ENCODE measurements at places on chromosomes 1 and 21. TPM values are rescaled to one million over a fixed set of nuclear protein-coding genes. Genes with fewer than 3 reads are reported as not detected.

Gene FAM151A
- total RNA-seq: not detected

Gene RLF
- total RNA-seq: 36.8 TPM

Gene PRELP
- not detected for total RNA-seq

Gene CELA3A
- not detected for total RNA-seq

Gene EPHA2
- not detected for total RNA-seq

Gene S100A9
- not detected for total RNA-seq

GRCh38 chr1:184289825-184290550, 96.8 kb upstream of the C1orf21 start:
- DNase-seq: peak; percentile 15

GRCh38 chr1:51960262-51960661, 30.2 kb downstream of the RAB3B start:
- no peak for DNase-seq

GRCh38 chr1:235642011-235642942, 7.3 kb downstream of the GNG4 start:
- DNase-seq: peak; percentile 70

GRCh38 chr1:93215322-93215721, 34.8 kb downstream of the CCDC18 start:
- no peak for DNase-seq

DNA sequence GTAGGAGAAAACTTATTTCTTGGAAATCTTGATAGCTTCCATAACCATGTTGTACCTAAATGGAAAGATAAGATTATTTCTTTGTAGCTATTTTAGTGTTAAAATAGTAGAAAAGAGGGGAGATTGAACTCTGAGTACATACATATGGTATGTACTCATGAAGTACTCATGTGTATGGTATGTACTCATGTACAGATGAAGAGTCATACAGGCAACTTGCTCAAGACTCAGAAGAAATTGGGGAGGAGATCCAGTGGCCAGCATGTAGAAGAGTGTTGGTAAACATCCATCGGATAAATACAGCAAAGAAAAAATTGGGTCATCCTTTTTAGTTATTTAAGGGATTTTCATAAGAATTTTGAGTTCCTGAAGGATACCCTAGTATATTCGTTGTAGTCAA, 29.0 kb downstream of the MDM4 start:
- DNase-seq: no peak

GRCh38 chr1:210779269-210779668, 354.7 kb downstream of the KCNH1 start:
- no peak for DNase-seq

DNA sequence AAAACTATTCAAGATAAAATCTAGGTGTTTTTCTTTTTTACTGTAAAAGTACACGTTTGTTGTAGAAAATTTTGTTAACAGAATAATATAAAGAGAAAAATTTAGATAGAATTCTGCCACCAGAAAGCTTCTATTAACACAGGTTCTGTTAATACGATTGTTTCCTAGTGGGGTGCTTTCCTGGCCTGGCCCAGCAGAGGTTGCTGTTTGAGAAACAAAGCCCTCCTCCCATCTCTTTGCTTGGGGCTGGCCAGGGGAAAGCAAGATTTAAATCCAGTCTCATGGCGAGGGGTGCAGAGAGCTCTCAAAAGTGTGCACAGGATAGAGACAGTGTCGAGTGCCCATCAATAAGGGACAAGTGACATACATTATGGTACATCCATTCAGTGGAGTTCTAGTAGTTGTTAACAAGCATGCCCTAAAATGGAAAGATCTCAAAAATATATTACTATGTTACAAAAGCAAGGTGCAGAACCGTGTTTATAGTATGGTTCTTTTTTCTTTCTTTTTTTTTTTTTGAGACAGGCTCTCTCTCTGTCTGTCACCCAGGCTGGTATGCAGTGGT, 14.6 kb upstream of the ACBD3 start:
- peak; percentile 40 for DNase-seq

- DNase-seq: no peak
Observed at GRCh38 chr1:167841530-167841929, 72.4 kb downstream of the ADCY10 start.

DNA sequence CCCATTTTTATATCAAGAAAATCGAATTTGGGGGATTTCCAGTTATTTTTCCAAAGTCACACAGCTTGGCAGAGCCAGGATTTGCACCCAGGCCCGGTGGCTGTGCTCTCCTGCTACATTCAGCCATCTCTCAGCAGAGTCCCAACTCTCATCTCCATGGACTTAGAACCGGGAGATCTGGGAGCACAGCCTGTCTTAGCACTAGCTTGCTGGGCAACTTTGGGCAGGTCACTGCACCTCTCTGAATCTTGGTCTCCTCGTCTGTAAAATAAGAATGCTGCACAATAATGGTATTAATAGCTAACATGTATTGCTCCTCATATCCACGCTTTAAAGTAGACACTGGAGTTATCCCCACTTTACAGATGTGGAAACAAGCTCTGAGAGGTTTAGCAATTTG, 47.8 kb upstream of the PAX7 start:
- DNase-seq: no peak

DNA sequence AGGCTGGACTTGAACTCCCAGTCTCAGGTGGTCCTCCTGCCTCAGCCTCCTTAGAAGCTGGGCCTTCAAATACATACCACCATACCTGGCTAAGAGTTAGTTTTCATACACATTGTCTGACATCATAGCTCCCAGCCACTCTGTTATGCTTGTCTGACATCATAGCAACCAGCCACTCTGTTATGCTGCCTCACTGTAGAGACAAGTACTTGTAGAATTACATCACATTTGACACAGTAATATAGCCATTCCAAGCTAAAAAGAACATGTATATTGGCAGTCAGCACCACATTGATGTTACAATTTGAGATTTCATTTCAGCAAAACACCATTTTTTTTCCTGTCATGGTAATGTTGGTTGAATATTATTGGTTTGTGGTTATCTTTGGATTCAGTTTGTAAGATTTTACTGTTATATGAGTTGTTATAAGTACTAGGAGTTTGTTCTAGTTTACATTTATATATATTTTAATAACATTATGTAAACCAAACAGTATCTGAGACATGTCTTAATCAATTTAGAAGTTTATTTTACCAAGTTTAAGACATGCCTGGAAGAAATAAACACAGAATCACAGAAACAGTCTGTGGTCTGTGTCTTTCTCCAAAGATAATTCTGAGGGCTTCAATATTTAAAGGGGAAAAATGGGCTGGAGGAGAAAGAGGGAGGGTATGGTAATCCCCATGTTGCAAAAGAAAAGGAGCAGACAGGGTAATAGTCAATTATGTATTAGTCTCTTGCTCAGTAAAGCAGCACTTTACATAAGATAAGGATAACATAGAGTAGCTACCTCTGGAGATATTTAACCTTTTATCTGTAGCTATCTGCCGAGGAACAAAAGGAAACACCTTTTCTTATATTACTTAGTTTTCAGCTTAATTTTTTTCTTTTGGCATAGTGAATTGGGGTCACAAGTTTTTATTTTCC, 43.0 kb downstream of the XPR1 start:
- no peak for DNase-seq

GRCh38 chr1:187244623-187245022, 415.9 kb downstream of the PLA2G4A start:
- DNase-seq: no peak

- no peak for DNase-seq
Observed at GRCh38 chr1:43509740-43510375, 20.8 kb upstream of the PTPRF start.

DNA sequence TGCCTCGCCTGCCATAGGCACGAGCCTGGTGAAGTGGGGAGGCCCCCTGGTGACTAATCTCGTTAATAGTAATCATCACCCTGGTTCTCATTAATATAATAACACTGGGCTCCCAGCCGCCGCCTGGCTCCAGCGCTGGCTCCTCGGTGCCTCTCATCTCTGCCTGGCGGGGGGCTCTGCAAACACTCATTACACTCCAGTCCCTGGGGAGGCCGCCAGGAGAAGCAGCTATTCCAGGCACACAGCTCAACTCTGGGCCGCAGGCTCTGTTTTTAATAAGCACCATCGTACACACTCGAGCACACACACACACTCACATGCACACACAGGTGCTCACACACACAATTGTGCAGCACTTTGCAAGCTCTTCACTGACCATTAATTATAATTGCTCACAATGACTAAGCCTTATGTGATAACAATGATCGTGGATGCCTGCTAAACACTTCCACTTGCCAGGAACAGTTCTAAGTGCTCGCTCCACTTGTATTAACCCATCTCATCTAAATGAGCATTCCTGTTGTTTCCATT, 52.2 kb downstream of the SDC3 start:
- no peak for DNase-seq

DNA sequence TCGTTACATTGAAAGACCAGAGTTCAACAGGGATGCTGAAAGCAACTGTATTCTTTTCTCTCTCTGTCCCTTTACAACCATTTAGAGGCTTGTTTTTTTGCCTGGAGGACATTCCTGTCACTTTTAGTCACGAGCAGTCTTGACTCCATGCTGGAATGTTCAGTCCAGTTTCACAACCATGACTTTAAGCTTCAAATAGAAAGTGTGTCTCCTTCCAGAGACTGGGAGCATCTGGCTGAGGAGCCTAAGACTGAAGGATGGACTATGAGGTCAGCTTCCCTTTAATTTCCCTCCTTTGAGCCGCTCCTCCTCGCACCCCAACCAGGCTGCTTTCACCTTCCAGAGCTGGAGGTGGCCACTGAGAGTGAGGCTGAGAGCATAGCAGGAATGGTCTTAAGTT, 10.5 kb upstream of the RYR2 start:
- no peak for DNase-seq

- no peak for DNase-seq
Observed at GRCh38 chr1:16153096-16153998, 2.5 kb downstream of the EPHA2 start.

DNA sequence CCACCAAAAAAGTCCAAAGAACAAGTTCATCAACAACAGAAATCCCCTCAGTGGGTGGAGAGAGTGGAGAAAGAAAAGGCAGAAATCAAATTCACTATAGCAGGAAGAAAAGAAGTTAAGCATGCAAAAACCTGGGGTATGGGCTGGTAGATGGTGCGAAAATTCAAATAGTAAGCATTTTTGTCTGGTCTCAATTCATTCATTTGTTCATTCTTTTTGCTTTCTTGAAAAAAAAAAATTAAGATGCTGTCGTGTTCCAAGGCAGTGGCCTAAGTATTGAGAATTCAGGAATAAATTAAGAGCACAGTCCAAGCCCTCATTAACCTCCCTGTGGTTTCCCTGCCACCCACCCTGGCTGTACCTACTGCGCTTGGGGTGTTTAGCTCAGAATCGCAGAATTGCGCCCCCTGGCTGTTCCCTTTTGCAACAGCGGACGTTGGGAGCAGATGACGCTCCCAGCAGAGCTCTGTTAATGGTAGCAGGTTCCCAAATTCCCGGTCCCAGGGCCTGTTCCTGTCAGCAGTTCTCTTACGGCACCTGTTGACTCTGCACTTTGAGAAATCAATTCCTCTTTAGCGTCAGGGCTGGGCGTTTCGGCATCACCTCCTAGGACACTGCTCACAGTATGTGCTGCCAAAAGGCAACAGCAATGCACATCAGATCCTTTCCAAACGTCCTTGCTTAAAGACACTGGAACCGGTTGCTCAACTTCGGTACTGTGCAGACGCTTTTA, 34.0 kb upstream of the SSX2IP start:
- peak; percentile 8 for DNase-seq

GRCh38 chr1:225318706-225319575, 108.9 kb downstream of the LBR start:
- DNase-seq: peak; percentile 28

- no peak for DNase-seq
Observed at GRCh38 chr1:170578359-170578758, 46.4 kb downstream of the GORAB start.

DNA sequence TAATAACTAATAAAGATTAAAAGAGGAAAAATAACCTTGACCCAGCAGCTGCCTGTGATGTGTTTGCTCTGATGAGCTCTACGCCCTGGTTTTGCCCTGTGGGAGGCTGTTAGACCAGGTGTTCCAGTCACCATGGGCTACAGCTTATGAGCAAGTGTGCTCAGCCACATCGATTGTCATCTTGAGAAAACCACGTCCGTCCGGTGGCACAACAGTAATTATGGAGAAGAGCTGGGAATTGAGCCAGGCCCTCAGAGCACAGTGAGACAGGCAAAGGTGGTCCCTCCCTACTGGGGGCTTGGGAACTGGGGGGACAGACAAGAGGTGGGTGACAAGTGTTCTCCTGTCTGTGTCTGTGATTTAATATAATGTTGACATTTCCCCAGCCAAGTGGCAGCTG, 420.5 kb downstream of the MATN1 start:
- DNase-seq: no peak

DNA sequence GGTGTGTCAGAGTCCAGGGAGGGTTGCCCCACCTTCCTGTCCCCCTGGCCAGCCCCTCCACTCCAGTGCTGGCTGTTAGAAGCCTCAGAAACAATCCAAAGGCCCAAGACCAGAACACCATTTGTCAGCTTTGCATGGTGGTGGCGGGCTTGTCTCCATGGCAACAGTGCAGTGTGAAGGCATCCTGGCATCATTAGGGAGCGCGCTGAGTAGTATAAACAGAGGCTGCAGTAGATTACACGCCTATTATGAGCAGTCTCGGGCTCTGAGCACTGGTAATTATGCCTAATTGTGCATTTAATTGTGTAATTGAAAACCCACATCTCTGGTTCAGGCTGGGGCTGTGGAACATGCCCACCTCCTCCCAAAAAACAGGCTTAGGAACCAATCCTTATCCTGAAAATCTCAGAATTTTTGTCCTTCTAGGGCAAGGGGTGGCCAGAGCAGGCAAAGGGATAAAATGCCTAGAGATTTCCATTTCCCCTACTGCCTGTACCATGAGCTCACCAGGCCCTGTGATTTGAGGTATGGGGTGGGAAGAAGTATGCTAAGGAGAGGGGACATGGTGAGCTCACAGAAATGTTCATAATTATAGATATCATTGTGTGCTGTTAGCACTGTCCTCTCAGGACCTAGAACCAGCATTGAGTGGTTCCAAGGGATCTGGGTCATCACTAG, 11.7 kb downstream of the NKAIN1 start:
- no peak for DNase-seq

DNA sequence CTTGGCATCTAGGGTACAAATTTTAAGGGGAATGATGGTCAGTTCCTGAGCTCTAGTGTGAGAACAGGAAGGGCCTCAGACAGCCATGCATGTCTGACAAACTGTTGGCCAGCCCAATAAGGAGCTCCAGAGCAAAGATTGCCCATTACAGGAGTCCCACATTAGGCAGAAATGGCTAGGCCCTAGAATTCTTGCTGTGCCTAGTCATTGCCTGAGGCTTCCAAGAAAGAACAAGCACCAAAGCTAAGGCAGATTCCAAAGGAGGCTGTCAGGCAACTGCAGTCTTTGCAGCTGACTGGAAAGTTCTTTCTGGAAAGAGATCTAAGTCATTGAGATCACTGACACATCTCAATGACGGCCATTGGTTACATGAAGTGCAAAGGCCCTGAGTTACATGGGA, 3.9 kb upstream of the STIL start:
- DNase-seq: no peak

All from CD4-positive, CD25-positive, alpha-beta regulatory T cell (primary cell).